ENCODE measurements at places on chromosomes 5 and 9.

GRCh38 chr5:135991429-135991828, 36.6 kb upstream of the LECT2 start:
- H3K4me1 ChIP-seq = no peaks in the 10 kb centered on the region
- no peak for DNase-seq
- H3K4me3 ChIP-seq = no peak overlapping the region
- no peaks in the 10 kb centered on the region for H3K36me3 ChIP-seq
- H3K27ac ChIP-seq = no peak overlapping the region

GRCh38 chr5:111742177-111742994, 14.6 kb downstream of the NREP start:
- H3K27ac ChIP-seq = no peak overlapping the region
- no peaks in the 10 kb centered on the region for H3K36me3 ChIP-seq
- H3K27me3 ChIP-seq = no peaks in the 10 kb centered on the region
- H3K4me1 ChIP-seq = no peaks in the 10 kb centered on the region

DNA sequence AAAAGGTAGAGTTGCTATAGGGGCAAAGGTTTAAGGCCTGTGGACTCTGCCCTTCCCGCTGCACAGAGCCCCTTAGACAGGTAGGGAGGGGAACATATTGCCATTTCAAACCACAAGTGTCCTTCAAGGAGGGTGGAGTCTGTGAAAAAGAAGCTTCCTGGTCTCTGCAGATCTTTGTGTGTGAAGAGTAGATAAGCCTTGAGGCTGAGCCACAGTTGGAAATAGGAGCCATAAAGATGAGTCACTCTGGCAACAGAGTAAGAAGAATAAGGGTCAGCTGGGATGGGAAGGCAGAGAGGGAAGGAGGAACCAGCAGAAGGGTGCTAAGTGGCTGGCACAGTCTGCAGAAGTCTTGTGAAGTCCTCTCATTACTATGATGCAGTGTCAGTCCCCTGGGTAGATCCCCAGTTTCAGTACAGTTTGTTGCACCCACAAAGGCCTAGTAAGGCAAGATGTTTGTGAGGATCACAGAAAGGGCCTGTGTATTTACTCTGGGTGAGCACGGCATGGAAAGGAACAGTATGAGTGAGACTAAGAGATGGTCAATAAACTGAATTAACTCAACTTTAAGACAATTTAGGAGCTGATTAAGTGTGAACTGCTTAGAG, 18.1 kb downstream of the GRXCR2 start:
- peaks cover 6% of the 10 kb centered on the region for H3K4me1 ChIP-seq
- no peak overlapping the region for H3K27ac ChIP-seq
- no peak overlapping the region for H3K4me3 ChIP-seq
- H3K36me3 ChIP-seq = no peaks in the 10 kb centered on the region

DNA sequence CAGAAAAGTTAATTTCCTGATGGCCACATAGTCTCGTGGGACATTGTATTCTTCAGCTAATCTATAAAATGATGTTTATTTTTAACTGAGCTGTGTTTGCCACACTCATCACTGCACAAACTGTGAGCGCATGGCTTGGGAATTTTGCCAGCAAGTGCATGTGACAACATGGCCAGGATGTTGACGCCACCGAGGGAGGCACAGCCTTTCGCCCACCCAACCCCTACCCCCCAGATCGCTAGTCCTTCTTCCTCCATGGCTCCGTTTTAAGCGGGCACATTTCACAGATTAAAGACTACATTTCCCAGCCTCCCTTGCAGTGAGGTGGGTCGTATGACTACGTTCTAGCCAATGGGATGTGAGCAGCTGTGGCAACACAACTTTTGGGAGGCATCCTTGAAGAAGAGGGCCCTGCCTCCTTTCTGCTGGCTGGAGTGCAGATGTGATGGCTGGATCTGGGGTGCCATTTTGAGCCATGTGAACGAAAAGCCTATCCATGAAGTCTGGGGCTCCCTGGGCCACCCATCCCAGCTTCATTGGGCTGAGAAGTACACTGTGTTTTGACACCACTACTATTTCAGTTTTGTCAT, 7.9 kb downstream of the NRARP start:
- peaks cover 6% of the 10 kb centered on the region for H3K4me1 ChIP-seq
- H3K27ac ChIP-seq = no peak overlapping the region
- no peak for DNase-seq
- no peaks in the 10 kb centered on the region for H3K36me3 ChIP-seq

DNA sequence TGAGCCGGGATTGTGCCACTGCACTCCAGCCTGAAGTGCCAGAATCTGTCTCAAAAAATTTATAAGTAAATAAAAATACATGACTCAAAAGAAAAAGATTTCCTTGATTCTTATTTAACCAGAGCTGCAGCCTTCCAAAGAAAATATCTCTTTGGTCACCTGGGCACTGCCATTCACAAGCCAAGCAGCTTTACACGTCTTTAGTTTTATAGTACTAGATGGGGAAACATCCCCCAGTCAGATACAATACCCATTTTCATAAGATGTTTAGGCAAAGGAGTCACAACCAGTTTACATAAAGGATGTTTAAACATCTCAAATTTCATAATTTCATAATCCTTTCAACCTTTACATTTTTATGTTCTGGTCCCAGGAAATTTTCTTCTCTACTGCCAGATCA, 13.7 kb upstream of the OXCT1 start:
- H3K27me3 ChIP-seq = no peaks in the 10 kb centered on the region
- no peak overlapping the region for H3K4me3 ChIP-seq
- no peak for DNase-seq
- H3K27ac ChIP-seq = no peak overlapping the region
- no peaks in the 10 kb centered on the region for H3K4me1 ChIP-seq

DNA sequence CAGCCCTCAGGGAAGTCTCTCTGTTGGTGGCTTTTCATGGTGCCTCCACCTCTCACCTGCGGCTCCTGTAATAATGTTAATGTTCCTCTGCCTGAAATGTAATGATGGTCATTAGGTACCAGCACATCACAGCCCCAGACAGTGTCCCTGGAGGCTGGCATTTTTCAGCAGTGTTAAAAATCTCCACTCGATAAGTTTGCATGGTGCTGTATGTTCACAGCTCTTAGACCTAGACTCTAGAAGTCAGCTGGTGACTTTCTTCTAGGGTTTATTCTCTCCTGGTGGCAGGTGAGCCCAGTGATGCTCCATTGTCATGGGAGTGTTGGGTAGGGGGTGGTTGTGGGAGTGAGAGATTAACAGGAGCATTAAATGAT, 53.1 kb downstream of the GPR107 start:
- H3K36me3 ChIP-seq = peaks cover 40% of the 10 kb centered on the region
- H3K27ac ChIP-seq = no peak overlapping the region
- H3K27me3 ChIP-seq = no peaks in the 10 kb centered on the region

DNA sequence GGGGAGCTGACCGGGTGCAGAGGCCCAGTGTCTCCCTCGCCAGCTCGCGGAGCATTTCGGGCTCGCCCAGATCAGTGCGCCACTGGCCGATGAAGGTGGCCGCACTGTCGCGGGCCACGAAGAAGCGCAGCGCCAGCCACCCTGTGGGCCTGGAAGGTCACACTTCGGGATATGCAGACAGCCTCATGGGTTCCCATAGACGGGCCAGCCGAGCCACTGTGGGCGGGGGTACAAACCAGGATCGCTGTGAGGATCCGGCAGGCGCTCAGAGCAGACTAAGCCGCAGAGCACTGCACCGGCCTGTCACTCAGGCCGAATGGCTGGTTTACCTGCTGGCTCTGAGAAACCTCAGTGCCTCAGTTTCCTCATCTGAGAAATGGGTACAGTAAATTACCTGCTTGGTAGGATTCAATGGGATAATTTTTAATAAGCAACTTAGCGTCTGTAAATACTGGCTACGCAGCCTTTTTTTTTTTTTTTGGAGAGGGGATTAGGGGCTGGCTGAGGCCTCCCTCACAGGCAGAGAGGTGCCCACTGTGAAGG, 64.0 kb upstream of the IGFBPL1 start:
- H3K4me3 ChIP-seq = no peak overlapping the region
- no peak for DNase-seq
- no peaks in the 10 kb centered on the region for H3K27me3 ChIP-seq
- no peak overlapping the region for H3K27ac ChIP-seq

- H3K27me3 ChIP-seq = no peaks in the 10 kb centered on the region
- no peaks in the 10 kb centered on the region for H3K36me3 ChIP-seq
- no peak overlapping the region for H3K4me3 ChIP-seq
- H3K27ac ChIP-seq = no peak overlapping the region
Measured at GRCh38 chr9:80369641-80370040, 797.9 kb downstream of the TLE4 start.

- no peaks in the 10 kb centered on the region for H3K27me3 ChIP-seq
- no peaks in the 10 kb centered on the region for H3K4me1 ChIP-seq
Measured at GRCh38 chr9:130487500-130487899, 42.7 kb downstream of the ASS1 start.

DNA sequence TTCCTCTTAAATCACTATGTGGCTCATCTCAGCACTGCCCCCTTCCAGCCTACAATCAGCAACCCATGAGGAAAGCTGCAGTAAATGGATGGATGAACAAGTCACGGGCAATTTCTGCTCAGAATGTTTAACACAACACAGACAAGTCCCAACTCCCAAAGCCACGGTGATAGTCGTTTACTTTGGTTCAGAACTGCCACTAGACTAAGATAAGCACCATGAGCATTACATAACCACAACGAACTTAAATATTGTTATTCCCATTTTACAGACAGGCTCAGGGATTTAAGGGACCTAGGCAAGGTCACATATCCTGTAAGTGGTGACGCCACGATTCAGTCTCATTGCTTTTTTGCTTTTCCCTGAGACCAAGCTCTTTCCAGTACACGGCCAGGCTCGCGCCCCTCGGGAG, 2.0 kb upstream of the SMIM27 start:
- peak overlapping the region; percentile 88 for H3K27ac ChIP-seq
- DNase-seq = no peak
- no peaks in the 10 kb centered on the region for H3K36me3 ChIP-seq
- H3K4me1 ChIP-seq = peaks cover 49% of the 10 kb centered on the region

DNA sequence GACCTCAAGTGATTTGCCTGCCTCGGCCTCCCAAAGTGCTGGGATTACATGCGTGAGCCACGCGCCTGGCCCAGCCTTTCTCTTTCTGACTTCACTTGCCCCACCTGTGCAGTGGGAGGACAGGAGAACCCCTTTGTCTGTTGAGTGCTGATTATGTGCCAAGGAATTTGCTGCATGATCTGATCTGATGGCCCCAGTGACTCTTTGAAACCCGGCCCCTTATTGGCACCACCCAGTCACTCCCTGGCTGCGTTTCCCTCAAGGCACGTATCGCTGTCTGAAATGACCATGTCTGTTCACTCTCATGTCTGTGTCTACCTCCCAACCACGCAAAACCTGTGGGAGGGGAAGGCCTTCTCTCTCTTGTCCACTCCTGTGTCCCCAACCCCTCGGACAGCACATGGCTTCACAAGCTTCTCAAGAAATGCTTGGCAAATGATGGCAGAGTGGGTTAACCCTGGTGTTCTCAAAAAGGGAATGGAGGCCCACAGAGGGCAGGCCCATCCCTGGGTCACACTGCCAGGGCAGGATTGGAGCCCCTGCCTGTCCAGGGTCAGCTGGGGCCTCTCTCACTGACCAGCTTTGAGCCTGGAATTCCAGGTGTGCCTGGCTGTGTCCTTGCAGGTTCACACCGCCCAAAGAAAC, 21.9 kb downstream of the NEK6 start:
- no peaks in the 10 kb centered on the region for H3K36me3 ChIP-seq
- peaks cover 1% of the 10 kb centered on the region for H3K4me1 ChIP-seq
- no peak overlapping the region for H3K27ac ChIP-seq
- no peak overlapping the region for H3K4me3 ChIP-seq

DNA sequence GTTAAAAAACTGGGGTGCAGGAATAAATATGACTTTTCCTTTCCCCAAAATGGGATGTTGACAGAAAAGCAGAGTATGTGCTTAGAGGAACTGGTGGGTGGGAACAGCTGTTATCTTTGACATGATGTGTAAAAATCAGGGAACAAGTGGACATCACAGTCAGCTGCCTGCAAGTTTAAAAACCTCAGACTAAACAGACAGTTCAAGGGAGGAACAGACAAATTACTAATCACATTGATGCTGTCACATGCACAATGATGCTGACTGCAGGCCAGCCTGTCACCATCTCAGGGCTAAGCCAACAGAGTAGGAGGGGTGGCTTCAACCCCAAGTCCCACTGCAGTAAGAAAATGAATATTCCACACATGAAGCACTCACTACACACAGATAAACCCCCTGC, 38.2 kb upstream of the UBAP2 start:
- DNase-seq = no peak
- H3K36me3 ChIP-seq = peaks cover 48% of the 10 kb centered on the region
- no peak overlapping the region for H3K27ac ChIP-seq
- H3K4me3 ChIP-seq = no peak overlapping the region
- H3K27me3 ChIP-seq = no peaks in the 10 kb centered on the region
- no peaks in the 10 kb centered on the region for H3K4me1 ChIP-seq

DNA sequence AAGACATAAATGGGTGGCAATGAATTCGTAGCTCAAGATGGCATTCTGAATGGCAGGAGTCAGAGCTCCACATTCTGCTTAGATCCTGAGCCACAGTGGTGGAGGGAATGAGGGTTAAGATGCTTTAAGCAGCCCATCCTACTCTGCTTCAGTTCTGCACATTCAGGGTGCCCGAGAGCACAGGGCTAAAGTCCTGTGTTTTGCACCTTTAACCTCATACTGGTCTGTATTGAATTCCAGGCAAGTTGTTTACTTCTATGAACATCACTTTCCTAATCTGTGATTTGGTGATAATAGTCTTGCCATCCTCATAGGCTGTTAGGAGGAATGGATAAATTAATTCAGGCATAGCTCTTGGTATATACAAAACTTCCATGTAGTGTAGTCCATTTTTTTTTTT, 321.6 kb upstream of the CD180 start:
- H3K36me3 ChIP-seq = no peaks in the 10 kb centered on the region
- H3K4me3 ChIP-seq = no peak overlapping the region
- H3K27me3 ChIP-seq = no peaks in the 10 kb centered on the region
- no peak overlapping the region for H3K27ac ChIP-seq
- no peak for DNase-seq
- peaks cover 48% of the 10 kb centered on the region for H3K4me1 ChIP-seq

DNA sequence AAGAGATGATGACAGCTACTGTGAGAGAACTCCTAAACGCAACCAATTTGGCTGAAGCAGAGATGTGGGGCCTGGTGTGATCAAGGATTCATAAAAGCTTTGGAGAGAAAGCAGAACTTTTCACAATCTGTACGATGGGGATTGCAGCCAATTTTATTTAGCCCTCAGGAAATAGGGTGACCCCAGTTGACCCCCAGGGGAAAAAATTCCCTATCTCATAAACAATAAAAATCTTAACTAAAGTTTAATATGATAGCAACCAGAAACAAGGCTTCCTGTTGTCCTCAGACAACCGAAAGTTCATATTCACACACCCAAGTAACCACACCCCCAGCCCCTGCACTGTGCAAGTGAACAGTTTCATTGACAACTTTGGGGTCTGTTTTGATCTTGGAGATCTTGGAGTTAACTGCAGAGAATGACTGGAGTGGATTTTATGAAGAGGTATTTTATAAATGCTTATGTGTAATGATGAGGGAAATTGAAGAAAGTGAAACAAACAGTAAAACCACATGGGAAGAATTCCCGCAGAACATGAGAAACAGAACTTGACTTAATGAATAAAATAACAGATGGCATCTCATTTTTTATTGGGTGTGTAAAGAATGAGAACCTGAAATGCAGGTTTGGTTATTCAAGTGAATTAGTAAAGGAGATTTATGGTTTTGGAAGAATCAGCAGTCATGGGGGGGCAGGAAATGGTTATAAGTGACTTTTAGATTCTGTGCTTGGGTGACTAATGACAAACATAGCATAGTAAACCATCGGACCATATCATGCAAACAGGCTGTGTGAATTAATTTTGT, 94.5 kb downstream of the PDE4D start:
- no peak overlapping the region for H3K27ac ChIP-seq
- no peaks in the 10 kb centered on the region for H3K27me3 ChIP-seq
- no peak overlapping the region for H3K4me3 ChIP-seq

All from CD4-positive, alpha-beta memory T cell (primary cell).